ENCODE measurements at places on chromosomes 3 and 15. TPM values are rescaled to one million over a fixed set of nuclear protein-coding genes. Genes with fewer than 3 reads are reported as not detected.

Gene RASL12
- 16.7 TPM for polyA plus RNA-seq

Gene GOLGA8R
- not detected for polyA plus RNA-seq

Gene PXYLP1
- polyA plus RNA-seq = 16.8 TPM

Gene VPS13C
- polyA plus RNA-seq = 4.8 TPM

All from H1 (cell line).